Right ventricle myocardium superior (tissue), 1 donor: ENCODE measurements at places on chromosomes 12 and 14. TPM values are rescaled to one million over a fixed set of nuclear protein-coding genes. Genes with fewer than 3 reads are reported as not detected.

DNA sequence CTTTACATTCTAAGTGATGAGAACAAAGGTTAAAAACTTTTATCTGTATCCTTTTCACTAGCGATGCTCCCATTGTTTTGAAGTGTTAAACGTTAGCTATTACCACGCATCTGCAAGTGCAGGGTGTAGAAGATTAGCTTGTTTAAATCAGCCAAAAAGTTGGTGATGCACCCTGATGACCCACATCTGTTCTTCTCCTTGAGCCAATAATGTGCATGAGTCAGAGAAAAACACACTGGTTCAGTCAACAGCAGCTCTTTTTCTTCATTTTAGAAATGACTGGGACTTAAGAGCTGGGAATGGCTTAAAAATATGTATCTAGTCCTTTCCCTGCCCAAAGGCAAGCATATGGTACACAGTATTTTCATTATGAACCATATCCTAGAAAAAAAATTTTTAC is 323.5 kb upstream of the PDE3A start:
- DNase-seq, result no peak

GRCh38 chr14:87097015-87097414 is 896.0 kb downstream of the GALC start:
- DNase-seq, result no peak

GRCh38 chr12:18644564-18644963 is 93.2 kb downstream of the PLCZ1 start:
- DNase-seq, result no peak

GRCh38 chr12:95972832-95973456 is 23.2 kb downstream of the HAL start:
- no peak for DNase-seq

DNA sequence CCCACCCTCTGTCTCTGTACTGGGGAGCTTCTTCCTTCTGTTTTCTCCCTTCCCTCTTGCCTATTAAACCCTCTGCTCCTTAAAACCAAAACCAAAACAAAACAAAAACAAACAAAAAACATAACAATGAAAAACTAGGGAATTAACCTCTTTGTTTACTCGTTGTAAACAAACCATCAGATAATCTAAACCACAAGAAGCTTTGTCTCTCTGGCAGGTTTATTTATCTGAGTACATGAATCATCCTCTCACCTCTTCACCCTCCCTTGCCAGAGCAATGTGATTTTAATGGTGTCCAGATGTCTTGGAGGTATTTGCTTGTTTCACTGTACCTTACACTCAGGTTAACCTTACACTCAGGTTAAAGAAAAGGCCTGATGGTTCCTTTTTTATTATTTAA is 66.1 kb downstream of the DYRK2 start:
- DNase-seq, result no peak

DNA sequence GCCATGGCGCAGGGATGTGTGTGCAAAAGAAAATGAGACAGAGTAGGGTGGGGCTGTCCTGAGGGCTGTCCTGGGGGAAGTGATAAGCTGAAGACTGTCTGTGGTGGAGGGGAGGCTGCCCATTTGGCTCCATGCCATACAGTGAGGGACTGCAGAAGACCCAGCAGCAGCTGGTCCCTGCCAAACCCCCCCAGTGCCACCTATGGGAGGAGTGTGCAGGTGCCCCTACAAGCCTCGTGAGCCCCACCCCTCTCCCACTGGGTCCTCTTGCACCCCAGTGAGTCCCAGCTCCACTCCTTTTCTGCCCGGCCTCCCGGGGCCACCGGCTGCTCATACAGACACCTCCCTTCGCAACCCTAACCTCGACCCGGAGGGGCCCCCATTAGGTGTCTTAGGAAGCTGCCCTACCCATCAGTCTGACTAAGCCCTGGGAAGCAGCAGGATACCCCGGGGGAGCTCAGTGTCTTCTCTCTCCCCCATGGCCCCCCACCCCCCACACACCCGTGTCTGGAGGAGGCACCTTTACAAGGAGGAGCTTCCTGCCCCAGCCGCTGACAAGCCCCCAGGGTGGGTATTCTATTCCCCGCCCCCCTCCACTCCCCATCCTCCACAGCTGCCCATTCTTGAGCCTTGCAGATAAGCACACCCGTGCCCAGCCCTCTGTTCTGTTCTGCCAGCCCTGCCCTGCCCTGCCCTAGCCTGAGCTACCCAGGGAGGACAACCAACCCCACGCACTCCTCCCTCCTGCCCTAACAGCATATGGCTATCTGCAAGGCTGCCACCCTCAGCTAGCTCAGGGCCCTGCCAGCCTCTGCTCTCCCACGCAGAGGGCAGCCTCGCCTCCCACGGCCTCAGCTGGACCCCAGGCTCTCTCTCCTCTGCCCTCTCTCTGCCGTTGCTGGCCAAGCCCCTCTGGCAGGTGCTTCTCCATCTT is 41.9 kb downstream of the SLC6A12 start:
- DNase-seq, result no peak

DNA sequence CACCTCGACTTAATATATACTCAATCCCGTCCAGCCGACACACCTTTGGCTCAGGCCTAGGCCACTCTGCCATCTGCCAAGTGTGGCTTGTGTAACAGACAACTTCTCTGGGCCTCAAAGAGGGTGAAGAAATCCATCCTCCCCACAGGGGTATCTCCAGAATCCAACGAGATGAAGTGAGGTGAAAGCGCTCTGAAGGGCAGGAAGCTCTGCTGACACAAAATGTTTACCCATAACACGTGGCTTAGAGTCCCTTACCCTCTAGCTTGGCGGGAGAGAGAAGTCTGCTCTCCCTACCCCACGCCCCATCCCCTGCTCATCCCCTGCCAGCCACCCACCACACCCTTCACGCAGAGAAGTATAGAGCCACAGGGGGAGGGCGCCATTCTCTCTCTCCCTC is 13.0 kb downstream of the ZBTB39 start:
- DNase-seq, result no peak

- DNase-seq, result no peak
These were observed 357.6 kb downstream of the APAF1 start for GRCh38 chr12:99002731-99003130.

DNA sequence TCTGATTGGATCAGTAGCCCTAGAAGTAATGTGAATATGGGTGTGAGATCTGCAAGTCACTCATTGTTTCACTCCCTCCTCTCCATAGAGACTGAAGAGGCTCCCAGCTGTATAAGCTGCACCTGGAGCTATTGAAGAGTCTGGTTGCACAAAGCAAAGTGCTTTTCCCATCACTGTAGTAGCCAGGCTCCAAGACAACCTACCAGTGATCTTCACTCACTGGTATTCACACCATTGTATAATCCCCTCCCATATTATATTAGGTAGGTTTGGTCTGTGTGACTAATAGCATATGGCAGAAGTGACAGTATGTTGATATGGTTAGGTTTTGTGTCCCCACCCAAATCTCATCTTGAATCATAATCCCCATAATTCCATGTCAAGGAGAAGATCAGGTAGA is 64.4 kb downstream of the ZFC3H1 start:
- DNase-seq, result no peak

DNA sequence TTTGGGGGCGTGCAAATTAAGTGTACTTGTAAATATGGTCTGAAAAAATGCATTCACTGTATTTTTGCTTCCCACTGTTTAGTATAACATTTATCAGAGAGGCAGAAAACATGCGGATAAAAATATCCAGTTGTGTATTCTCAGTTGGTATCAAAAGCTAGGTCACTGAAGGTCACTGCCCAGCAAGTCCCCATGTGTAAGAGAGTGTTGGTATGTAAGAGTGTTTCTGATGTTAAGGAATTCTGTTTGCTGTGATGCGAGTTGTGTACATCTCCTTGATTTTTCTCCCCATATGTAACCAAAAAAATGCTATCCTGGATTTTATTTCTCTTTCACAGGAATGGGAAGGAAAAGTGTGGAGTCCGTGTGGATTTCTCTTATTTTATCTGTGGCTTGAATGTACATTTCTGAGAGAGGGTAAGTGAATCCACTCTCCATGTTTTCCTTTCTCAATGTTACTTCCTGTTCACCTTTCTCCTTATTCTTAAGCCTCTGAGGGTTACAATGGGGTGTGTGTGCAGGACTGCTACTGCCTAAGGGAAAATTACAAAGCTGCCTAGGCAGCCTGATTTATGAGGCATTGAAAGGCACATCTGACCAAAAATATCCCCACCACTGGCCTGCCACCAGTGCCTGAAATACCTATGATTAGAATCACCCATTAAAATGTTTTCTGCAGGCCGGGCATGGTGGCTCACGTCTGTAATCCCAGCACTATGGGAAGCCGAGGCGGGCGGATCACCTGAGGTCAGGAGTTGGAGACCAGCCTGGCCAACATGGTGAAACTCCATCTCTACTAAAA is 97.9 kb upstream of the USP44 start:
- DNase-seq, result no peak

GRCh38 chr12:65952737-65953209 is 128.5 kb downstream of the HMGA2 start:
- DNase-seq, result no peak

DNA sequence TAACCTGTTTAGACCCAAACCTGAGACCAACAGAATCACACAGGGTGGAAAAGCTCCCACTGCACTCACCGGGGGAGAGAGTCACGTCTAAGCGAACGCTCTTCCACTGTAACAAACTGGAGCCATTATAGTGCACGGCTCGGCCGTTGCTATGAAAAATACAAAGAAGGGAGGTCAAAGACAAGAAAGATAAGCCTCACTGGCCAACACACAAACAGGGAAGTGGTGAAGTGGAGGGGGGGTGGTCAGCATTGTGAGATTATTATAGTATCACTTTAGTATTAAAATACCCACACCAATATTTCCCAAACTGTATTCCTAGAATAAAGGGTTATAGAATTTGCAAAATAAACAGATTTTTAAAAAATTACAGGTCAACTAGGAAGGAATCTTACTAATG is 90.9 kb downstream of the TRAFD1 start:
- DNase-seq, result no peak

GRCh38 chr14:65604936-65605335 is 192.4 kb downstream of the FUT8 start:
- DNase-seq, result no peak

- DNase-seq, result no peak
These were observed 791.6 kb downstream of the DIO2 start for GRCh38 chr14:79419571-79420327.

GRCh38 chr12:51322452-51322851 is 1.5 kb downstream of the BIN2 start:
- DNase-seq, result no peak

Gene OR6C2
- not detected for total RNA-seq

Gene LMNTD1
- not detected for total RNA-seq

Gene DENND5B
- total RNA-seq, result 36.7 TPM

Gene RARG
- 15.4 TPM for total RNA-seq

Gene BLTP3B
- total RNA-seq, result 9.3 TPM

Gene GPR84
- total RNA-seq, result not detected

Gene SIX6
- total RNA-seq, result not detected

Gene MYH6
- total RNA-seq, result 4,934 TPM

Gene B3GNT4
- total RNA-seq, result not detected

Gene SYCP3
- total RNA-seq, result not detected
